Stromal cell of bone marrow (primary cell): ENCODE measurements at places on chromosomes 2 and 18.
A peak's percentile ranks its signal among the peaks of the same experiment; 100 is the strongest.

GRCh38 chr2:44360749-44361329 lies 455 bp downstream of the PREPL start:
- DNase-seq: peak; percentile 14

DNA sequence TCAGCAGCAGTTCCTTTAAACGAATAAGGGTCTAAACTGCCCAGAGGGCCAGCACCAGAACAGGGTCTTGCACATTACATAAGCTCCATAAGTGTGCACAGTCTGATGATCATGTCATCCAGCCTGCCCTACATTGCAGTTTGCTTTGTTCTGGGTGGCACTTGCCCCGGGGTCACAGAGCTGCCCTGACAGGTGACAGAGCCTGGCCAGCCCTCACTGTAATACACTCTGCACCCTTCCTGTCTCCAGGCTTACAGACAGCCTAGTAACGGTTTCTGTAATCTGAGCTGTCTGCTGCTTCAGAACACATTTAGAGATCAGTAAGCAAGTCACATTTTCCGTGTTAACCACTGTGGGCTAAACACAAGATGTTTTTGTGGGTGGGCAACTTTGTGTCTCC lies 213.3 kb downstream of the FAM210A start:
- DNase-seq: no peak

GRCh38 chr2:20604951-20605381 lies 45.9 kb downstream of the HS1BP3 start:
- peak; percentile 78 for DNase-seq

DNA sequence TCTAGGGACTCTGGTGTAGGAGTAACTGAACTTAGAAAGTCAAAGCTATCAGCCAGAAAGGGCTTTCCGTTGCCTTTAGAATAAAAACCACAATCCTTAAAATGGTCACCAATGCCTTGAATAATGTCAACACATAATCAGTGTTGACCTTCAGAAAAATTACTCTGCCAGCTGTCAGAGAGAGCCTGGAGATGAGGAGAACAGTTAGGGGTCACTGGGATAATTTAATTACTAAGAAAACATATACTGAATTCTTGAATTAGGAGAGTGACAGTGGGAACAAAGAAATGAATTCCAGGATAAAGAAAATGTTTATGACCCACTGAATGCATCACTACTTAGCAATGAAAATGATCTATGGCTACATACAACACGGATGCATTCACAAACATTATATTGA lies 23.4 kb upstream of the UGP2 start:
- DNase-seq: no peak

GRCh38 chr2:205483095-205483494 lies 199.2 kb upstream of the NRP2 start:
- DNase-seq: no peak

- no peak for DNase-seq
Observed at GRCh38 chr2:214830794-214831346, 21.4 kb upstream of the BARD1 start.

- no peak for DNase-seq
Observed at GRCh38 chr2:181273986-181274385, 183.2 kb upstream of the ITGA4 start.

DNA sequence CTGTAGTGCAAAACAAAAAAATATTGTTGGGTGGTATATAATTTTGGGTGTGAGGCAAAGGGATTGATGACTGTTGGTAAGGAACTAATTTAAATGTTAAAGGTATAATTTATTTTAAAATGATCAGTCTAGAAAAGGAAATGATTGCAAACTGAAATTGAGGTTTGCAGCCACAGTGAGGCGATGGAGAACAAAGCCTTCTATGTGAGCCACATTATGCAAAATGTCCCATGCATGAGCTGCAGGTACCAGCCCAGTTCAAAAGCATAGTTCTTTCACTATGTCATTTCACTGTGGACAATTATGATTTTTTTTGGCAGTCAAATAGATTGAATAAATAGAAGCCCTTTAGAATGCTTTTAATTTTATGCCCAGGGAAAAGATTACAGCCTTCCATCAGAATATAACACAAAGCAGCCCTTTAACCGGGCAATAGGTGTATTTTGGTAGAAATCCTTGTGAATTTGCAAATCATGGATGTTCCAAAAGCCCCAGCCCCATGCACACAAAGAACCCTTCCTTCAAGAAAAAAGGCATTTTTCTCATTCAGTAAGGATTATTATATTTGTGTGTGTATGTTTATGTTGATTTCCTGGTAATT lies 1.7 kb downstream of the MAP2 start:
- no peak for DNase-seq

- no peak for DNase-seq
Observed at GRCh38 chr2:118046634-118047210, 32.9 kb upstream of the CCDC93 start.

GRCh38 chr2:172442072-172442895 lies 14.9 kb downstream of the ITGA6 start:
- DNase-seq: peak; percentile 66

DNA sequence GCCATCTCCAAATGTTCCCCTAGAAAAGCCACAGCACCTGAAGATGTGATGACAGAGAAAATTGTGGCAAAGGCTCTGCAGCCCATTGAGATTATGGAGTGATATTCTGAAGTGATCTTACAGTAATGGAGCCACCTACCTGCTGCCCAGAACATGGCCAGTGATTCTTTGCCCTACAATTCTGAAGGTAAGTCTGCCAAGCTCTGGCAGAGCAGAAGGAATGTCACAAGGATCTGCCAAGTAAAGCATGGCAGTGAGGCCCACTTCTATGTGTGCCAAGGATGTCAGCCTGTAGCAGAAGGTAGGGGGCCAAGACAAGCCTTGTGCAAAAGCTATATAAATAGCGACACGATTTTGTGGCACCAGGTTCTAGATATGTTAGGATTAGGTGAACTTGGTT lies 155.1 kb downstream of the RND3 start:
- DNase-seq: no peak

DNA sequence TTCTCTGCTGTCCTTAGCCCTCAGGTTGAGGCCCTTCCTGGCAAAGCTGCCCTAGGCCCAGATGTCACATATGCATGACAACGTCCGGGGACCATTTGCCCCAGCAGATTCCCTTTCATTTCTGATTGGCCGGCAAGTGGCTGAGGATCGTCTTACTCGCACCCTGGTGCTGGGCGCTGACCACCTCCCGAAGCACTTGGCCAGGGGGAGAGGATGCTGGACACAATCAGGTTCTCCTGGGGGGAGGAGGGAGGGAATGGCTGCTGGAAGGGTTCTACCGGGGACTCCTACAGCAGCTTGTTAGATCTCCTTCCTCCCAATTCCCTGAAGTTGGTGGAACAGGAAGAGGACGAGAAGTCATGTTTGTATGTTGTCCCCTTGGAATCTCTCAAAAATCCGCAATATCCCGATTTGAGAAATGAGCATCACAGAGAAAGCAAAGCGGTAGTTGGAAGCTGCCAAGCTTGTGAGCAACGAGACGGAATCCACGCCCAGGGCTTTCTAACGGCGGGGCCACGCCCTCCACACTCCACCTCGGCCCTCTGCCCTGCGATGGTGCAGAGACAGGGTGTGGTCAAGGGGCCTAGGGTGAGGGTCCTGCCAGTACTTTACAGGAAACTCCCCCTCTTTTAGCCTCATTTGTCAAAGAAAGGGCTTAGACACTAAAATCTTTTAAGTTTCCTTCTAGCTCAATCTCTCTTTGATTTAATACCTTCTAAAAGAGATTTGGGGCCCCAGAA lies 61.8 kb upstream of the YWHAQ start:
- peak; percentile 38 for DNase-seq

DNA sequence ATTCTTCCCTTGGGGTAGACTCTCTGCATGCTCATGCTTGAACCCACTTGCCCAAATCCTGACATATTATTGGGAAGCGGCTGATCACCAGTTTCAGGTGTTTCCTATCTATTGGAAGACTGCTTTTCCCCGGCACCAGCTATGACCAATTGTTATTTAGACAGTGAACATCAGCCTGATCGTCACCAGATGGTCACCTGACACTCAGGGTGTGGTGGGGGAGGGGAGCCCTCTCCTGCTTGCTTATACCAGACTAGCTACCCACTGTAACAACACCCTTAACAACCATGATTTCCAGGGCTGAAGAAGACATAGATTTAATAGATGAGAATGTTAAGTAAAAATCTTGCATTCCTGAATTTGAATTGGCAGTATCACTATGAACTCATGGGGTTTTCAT lies 44.3 kb downstream of the RBM43 start:
- no peak for DNase-seq

GRCh38 chr2:675982-676646 lies 1.1 kb downstream of the TMEM18 start:
- DNase-seq: peak; percentile 63

GRCh38 chr2:121309801-121310200 lies 24.8 kb upstream of the TFCP2L1 start:
- DNase-seq: no peak

DNA sequence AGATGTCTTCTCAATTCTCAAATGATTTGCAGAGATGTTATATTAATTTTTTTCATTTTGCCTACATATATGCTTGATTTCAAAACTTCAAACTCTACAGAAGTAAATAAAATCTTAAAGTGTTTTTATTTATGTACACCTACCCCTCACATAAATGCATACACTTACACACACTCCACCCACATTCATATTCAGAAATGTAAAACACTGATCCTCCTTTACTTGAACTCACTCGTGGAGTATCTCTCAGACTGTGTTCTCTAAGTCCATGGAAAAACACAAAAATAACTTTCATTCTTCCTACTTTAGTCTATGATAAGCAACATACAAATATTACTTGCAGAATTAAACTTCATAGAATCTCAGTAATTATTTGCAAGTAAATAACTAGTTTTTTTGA lies 209.1 kb upstream of the RBMS1 start:
- DNase-seq: no peak

DNA sequence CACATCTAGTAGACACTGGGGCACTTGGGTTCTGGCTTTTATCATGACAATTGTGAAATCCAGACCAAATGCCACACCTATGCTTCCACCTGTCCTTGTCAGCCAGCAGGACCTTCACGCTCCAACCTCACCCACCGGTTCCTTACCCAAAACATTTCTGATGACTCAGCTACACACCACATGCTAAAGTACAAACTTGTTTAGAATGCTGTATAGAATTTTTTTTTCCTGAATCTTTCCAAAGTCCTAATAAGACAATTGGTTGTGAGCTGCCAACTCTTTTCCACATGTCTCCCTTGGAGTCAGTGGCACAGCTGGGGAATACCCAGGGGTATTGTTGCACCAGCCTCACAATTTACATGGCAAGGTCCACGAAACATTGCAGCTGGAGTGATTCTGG lies 75.5 kb upstream of the LPIN2 start:
- no peak for DNase-seq

GRCh38 chr18:31741097-31741735 lies 19.5 kb downstream of the SLC25A52 start:
- DNase-seq: peak; percentile 15

DNA sequence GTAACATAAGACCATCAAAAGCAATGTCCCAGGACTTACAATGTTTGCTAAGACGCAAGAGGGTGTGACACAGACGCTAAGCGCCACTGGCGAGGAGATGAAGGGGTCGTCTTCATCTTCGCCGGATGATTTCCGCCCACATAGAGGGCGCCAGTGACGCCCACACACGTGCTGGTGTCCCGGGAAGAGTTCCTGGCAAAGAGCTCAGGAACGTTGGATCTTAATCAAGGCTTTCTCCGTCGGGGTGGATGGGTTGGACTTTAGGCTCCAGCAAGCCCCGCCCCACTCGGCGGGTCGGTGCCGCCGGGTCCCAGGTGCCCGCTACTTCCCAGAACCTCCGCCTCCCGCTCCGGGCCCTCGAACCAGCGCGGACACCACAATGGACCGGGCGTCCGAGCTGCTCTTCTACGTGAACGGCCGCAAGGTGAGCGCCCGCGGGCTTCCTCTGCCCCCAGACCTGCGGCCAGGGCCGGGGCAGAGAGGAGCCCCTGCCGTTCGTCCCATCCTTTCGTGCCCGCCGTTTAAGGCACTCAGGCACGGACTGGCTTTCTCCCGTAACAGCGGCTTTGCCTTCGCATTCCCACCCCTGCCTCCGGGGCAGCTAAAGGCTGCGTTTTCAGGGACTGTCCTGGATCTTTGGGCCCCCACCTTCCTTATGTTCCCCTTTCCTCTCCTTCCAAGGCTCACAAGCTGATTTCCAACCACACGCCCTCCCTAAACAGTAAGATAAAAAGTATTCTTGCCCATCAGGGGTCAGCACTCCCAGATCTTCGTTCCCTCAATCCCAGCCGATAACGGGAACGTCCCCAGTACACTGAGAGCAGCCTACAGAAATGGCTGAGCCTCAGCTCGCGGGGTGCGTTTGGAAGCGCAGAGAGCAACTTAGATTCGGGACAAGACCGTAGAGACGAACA lies at the start of gene AOX1:
Gene AOX1 (plus strand): TSS at position 285 of the 914 bp plus-strand sequence. CDS start 95 bp downstream, at position 380.
- DNase-seq: no peak

DNA sequence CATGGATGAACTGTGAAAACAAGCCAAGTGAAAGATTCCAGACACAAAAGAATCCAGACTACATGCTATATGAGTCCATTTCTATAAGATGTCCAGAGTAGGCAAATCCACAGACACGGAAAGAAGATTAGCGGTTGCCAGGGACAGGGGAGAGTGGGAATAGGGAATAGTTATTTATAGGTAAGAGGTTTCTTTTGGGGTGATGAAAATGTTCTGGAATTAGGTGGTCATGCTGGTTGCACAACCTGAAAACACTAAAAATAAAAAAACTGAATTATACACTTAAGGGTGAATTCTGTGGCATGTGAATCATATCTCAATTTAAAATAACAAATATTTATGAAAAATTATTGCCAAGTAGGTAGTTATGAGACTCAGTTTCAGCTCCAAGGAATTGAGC lies 168.4 kb downstream of the LTBP1 start:
- no peak for DNase-seq

- no peak for DNase-seq
Observed at GRCh38 chr2:60629305-60629662, 75.8 kb upstream of the BCL11A start.

- DNase-seq: no peak
Observed at GRCh38 chr2:143078104-143078503, 51.1 kb upstream of the ARHGAP15 start.

GRCh38 chr18:10038268-10038667 lies 124.5 kb downstream of the VAPA start:
- DNase-seq: no peak

DNA sequence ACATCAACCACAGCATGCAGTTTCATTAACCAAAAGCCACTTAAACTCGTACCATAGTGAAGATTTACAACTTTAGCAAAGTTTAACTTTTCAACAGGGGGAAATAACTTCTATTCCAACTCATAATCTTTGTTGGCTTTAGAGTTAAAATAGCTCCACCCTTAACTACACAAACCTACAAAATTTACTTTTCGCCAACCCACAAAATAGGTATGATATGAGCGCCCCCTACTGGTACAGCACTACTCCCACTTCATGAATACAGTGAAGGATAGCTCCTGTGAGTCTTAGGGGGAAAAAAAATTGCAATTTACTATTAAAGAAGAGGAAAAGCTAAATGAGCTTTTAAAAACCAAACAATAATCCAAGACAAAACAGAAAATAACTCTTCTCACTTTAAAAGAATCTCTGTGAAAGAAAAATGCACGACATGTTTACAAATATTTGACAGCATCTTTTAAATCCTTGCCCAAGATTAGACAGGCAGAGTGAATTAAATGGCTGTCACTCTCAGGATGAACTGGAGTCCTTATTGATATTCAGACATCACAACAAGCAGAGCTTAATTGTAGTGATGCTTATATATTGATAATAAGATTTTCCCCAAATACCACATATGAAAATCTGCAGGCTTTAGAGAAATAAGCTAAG lies 32.2 kb downstream of the TMEFF2 start:
- peak; percentile 58 for DNase-seq
